ENCODE measurements at places on chromosomes 16 and 17.

- DNase-seq: no peak
These were observed 23.7 kb upstream of the MYOCD start for GRCh38 chr17:12642034-12642433.

DNA sequence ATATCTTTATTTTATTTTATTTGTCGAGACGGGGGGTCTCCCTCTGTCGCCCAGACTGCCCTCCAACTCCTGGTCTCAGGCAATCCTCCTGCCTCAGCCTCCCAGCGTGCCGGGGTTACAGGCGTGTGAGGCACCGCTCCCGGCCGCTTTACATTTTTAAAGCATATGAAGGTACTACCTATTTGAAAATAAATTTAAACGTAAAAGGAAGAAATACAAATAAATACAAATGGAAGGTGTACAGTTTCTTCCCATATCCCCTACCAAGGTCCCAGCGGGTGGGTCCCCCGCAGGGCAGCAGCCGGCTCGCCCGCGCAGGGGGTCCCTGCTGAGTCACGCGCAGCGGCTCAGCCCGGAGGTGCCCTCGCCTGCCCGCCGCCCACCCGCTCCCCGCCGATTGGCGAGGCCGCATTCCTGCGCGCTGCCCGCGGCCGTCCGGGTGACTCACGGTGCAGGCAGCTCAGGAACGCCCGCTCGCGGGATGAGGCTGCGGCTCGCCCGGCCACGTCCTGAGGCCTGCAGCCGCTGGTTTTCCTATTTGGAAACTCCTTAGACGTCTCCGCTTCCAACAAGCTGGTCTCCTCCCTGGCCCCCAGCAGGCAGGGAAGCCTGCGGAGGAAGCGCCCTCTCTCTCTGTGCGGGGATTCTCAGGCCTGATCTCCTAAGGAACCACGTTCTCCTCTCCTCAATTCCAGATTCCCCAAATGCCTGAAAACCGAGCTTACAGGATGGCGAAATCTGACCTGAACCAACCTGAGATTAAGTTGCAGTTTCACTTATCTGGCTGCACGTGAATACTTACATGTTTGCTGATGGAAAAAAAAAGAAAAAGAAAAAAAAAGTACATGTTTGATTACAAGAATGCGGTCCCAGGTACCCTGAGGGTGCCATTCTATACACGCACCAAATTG lies 54.8 kb upstream of the MAP3K14 start:
- DNase-seq: peak; percentile 95

DNA sequence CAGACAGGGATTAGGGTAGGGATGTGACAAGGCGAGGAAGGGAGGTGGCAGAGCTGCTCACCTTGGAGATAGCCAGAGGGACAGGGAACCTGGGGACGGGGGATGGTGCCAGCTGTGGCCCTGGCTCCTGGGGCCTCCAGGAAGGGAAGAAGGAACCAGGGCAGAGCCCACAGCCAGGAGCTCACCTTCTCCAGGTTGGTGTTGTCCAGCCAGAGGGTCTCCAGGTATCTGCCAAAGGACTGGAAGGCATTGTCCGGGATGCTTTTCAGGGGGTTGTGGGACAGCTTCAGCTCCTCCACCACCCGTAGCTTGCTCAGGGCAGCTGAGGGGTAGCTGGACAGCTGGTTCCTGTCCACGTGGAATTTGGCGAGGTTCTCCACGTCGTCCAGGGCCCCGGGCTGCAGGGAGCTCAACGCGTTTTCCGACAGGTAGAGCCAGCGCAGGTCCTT lies 801 bp downstream of the CHAD start:
- DNase-seq: no peak

DNA sequence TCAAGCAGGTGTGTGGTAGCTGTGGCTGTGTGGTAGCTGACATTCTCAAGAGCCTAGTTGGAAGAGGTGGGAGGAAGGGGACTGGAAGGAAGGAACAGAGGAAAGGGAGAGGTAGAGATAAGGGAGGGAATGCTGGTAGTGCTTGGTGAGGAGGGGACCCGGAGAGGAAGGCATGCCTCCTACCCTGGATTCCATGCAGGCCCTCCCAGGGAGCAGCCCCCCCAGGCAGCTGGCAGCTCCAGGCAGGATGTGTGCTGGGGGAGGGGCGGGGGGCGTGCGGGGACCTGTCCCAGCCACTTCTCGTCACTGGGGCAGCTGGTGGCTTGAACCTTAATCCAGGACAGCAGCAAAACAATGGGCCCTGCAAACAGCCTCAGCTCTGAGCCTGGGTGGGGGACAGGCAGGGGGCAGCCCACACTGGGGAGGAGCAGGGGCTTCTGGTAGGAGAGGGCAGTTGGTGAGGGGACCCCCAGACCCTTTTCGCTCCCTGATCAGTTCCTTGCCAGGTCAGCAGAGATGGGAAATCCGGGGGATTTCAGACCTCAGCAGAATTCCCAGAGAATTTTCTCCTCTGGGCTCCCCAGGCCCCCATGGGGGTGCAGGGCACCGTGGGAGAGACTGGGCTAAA lies 27.1 kb downstream of the ARHGAP23 start:
- DNase-seq: no peak

GRCh38 chr16:50674831-50675230 lies 6.3 kb downstream of the SNX20 start:
- DNase-seq: no peak

GRCh38 chr17:18856570-18856915 lies 1.4 kb upstream of the PRPSAP2 start:
- no peak for DNase-seq

GRCh38 chr17:17132746-17133145 lies 73.4 kb downstream of the PLD6 start:
- DNase-seq: no peak

All from Caco-2 (cell line).